ENCODE measurements at places on chromosomes 1 and 21.

GRCh38 chr1:94345148-94345721, 73.0 kb upstream of the ABCD3 start:
- DNase-seq: no peak

DNA sequence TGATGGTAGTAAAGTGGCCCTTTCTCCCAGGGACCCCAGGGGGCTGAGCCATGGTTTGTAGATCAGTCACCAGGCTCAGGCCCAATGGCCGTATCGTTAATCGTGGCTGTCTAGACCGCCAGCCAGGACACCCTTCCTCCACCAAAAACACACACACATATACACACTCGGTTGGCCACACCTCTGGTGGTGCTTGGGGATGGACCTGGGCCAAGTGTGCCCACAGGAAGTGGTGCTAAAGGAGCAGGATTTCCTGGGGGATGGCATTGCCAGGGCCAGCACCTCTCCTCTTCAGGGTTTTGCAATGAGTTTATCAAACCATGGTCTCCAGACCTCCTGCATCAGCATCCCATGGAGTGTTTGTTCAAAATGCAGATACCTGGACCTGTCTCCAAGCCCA, 36.2 kb downstream of the CITED4 start:
- no peak for DNase-seq

GRCh38 chr1:119688810-119689209, 22.9 kb upstream of the PHGDH start:
- DNase-seq: no peak

DNA sequence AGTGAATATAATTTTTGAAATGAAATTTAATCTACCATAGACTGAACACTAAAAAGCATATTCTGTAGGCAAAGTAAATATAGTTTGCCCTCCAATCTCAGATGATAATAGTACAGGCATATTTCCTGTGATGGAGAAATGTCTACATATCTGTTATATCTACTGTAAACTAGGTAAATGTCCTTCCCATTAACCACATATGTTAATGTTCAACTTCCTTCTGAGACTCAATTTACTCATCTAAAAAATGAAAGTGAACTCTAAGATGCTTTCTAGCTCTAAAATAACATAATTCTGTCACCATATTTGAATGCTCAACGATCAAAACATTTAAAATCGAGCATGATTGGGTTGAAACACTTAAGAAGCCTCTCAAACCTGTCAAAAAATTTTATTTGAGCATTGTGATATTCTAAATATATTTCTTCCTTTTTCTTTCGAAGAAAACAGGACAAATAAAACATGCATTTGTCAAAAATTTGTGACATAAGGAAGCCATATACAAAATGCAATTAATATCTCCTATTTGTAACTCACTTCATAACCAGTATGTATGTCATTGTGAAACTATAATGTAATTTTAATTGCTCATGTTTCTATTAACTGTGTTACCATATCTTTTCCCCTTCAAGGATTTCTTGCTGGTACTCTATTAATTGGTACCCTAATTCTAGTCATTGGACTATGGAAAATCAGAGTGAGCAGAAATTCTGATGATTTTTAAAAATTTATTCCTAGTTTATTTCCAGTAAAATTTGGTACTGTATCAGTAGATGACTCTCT, 34.2 kb downstream of the CD55 start:
- no peak for DNase-seq

- no peak for DNase-seq
These were observed 108.8 kb downstream of the ADAMTS1 start for GRCh38 chr21:26736449-26736848.

DNA sequence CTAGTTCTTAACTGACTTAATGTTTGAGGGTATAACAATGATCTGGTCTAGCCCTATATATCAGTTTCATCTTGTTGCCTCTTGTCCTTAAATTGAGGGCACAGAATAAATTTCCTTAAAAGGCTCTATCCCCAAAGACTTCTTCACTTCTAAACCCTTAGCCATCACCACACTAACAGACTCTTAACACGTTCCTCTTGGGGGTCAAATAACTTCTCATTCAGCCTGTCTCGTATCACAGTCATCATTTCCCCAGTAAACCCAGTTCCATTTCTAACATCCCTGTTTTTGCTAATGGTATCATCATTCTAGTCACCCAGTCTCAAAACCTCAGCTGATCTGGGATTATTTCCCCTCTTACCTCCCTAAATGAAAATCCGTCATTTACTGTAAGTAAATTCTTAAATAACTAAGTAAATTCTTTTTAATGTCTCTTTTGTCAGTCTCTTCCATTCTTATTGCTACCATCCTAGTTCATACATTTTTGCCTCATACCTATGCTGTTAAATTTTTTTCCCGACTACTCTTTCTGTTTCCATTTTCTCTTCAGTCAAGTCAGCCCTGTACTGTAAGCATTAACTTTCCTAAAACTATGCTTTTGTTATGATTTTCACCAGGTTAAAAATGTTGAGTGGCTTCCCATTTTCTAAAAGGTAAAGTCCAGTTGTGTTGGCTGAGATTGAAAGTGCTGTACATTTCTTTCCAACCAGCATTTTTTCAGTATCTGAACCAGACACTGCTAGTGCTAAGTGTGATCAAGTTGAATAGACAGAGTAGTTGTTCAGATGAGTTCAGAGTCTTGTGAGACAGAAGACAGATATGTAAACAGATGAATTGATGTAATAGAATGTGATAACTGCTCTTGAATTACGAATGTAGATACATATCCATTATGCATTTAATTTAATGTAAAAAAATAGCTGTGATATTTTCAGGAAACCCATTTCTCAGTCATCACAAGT, 6.9 kb downstream of the CTTNBP2NL start:
- no peak for DNase-seq

GRCh38 chr1:8344893-8345507, 27.1 kb downstream of the SLC45A1 start:
- DNase-seq: no peak

GRCh38 chr21:31509194-31510017, 150.1 kb upstream of the SOD1 start:
- DNase-seq: peak; percentile 93

DNA sequence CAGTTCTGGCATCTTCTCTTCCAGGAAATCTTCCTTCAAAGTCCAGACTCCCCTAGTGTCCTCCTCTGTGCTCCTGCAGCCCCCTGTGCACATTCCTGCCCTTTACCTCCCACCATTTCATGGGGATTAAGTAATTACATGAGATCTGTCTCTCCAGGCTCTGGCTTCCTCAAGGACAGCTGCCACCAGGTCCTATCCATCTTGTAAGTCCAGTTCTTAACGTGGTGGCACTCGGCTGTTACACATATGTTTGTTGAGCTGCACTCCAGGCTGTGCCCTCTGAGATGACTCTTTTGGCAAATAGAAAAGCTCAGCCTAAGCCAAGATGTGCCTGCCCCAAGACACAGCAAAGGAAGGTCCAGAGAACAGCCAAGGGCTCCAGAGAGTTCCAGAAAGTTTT, 57.4 kb upstream of the CAMK1G start:
- no peak for DNase-seq

GRCh38 chr1:209647156-209647555, 5.1 kb downstream of the LAMB3 start:
- no peak for DNase-seq

- peak; percentile 20 for DNase-seq
These were observed 470.5 kb downstream of the LTN1 start for GRCh38 chr21:28522014-28522799.

GRCh38 chr1:228987286-228987685, 252.0 kb downstream of the RHOU start:
- no peak for DNase-seq

GRCh38 chr21:33731447-33731846, 89.1 kb downstream of the ITSN1 start:
- DNase-seq: no peak

- DNase-seq: no peak
These were observed 238.2 kb upstream of the KCNK2 start for GRCh38 chr1:214844319-214844718.

- no peak for DNase-seq
These were observed 116.4 kb downstream of the SYT2 start for GRCh38 chr1:202593845-202594244.

DNA sequence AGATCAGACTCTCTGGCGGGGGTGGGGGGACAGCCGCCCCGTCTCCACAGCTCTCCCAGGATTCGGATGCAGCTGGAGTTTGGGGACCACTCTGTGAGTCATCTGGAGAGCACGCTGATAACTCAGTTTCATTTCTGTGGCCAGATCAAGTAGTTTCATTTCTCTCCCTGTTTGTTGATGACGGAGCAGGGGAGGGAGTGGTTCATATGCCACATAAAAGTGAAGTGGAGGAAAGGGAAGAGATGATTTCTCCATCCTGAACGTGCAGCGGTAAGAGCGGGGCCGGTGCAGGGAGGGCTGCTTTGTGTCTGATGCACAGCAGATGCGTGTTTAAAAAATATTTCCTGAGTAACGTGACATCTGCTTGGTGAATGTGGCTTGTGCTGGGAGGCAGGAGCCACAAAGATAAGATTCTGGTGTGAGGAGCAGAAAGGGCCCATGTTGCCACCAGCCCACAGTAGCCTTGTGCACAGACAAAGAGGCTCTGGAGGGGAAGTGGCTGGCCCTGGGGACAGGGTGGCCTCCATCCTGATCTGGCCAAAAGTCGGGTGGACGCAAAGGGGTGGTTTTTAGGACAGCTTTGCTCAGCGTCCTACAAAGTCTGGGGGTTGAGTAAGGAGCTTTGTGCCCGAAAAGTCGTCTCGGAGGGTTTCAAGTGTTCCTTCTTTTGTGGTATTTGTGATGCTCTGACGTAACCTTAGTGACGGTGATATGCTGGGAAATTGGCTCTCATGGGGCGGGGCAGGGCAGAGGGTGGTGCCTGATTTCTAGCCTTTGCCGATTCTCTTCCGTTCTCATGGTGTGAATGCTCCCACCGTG, at the start of gene MX2:
Gene MX2, plus strand, starts transcription at position 242 of the 819 bp plus-strand sequence. CDS start 14,880 bp downstream, outside the sequence.
- DNase-seq: peak; percentile 78

GRCh38 chr1:32234792-32235191, 12.2 kb upstream of the FAM167B start:
- DNase-seq: no peak

DNA sequence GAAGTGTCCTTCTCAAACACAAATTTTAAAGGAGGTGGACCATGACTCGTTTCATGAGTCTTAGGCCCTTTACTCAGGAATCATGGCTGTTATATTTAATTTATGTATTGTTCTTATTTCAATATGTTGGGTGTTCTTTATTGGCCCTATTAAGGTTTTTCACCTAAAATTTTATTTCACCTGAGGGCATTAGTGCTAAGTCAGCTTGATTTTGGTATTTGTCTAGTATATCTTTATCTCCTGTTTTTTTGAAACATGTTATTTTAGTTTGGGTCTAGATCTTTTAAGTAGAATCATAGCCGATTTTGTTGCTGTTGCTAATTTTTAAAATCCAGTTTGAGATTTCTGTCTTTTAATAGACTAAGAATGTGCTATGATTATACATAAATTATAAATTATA, 430.4 kb downstream of the RPS6KC1 start:
- no peak for DNase-seq

DNA sequence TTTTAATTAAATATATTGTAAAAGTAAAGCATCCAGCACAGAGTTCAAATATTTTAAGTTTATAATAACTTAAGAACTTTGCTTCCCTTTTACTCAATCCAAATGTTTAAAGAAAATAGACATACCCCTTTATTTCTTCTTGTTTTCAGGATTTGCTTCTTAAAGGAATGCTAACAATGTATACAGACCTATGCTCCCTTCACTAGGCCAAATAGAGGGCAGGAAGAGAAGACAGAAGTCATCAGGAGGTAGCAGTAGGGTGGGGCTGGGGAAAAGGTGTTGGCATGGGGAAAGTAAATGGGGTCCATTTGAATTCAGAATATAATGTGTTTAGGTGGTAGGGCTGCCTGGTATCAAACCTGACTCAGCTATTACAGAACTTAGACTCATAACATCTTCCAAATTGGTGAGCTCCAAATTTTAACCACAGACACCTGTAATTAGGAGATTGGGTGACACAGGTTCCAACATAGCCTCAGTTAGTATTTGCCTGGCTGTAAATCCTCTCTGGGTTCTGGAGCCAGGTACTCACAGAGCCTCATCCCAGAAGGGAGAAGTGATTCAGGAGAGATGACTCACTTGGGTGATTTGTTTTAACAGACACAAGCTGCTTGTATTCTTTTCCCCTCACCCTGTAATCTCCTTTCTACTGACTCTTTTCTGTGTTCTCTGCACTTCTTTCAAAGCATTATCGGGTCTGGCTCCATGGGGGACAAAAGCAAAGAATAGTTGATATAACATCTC, 60.1 kb upstream of the DUSP10 start:
- no peak for DNase-seq

DNA sequence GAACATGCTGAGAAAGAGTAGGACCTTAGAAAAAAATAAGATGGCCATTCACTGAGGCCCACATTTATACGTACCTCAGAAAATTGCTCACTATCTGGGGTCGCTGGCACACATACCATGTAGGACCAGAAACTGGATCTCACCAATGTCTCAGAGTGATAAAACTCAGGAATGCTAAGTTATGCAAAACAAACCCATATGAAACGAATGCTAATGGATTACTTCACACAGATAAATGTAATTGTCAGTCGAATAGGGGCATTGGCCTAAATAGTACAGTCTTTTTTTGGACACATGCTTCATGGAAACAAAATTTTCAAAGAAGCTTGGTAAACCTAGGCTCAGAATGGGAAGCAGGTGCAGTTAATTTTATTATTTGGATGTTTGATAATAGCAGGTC, 32.6 kb upstream of the RGS2 start:
- DNase-seq: no peak

GRCh38 chr1:78170859-78171258, 125.1 kb downstream of the GIPC2 start:
- DNase-seq: no peak

GRCh38 chr1:2378956-2379732, 12.2 kb downstream of the MORN1 start:
- DNase-seq: no peak

GRCh38 chr1:7103361-7103782, 318.1 kb downstream of the CAMTA1 start:
- no peak for DNase-seq

- DNase-seq: peak; percentile 58
These were observed 42.8 kb upstream of the USP24 start for GRCh38 chr1:55257958-55258357.

DNA sequence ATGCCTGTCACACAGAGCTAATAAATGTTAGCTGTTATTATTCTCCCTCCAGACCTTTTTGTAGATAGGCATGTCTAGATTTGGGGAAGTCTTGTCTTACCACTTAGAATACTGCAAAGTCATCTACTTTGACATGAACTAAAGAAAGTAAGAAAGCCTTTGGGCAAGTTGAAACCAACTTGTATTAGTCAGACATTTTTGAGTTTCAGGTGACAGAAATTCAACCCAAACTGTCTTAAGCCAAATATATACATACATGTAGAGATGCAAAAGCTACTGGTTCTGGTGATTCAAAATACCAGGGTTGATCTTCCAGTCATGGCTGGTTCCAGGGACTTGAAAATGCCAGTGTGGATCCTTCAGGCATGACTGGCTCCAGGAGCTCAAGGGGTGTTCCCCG, 276.8 kb upstream of the TMEM51 start:
- no peak for DNase-seq

DNA sequence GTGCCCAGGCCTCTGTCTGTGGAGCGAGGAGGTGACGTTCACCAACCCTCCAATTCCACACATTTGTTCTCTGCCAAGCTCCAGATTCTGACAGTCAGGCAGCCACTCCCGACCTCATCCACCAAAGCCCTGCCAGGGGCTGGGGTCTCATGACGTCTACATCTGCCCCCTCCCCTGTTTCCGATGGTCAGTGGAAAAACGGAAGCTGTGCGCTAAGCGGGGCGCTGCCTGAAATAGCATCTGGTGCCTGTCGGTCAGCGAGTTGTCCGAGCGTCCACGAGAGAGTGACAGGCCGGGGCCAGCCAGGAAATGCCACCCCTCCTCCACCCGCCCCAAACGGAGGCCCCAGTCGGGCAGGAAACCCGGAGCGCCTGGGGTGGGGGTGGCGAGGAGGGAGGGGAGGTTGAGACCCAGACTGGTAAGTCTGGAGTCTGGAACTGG, 3.2 kb upstream of the TAL1 start:
- no peak for DNase-seq

Measured in activated CD4-positive, alpha-beta T cell treated with anti-CD3 and anti-CD28 coated beads, Interleukin-2, Interleukin-6, amounts not matched to agents 100 ng/mL and 50 ng/mL, durations not matched to agents 16 hours and 8 hours (primary cell).